ENCODE measurements at places on chromosomes 3 and 15.

DNA sequence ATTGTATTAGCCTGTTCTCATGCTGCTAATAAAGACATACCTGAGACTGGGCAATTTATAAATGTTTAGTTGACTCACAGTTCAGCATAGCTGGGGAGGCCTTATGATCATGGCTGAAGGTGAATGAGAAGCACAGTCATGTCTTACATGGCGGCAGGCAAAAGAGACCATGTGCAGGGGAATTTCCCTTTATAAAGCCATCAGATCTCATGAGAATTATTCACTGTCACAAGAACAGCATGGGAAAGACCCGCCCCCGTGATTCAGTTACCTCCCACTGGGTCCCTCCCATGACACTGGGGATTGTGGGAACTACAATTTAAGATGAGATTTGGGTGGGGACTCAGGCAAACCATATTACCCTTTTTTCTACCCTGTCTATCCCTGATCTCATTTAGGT, 51.5 kb upstream of the MYZAP start:
- DNase-seq, result no peak

- no peak for DNase-seq
These were observed 347.7 kb upstream of the ATP11B start for GRCh38 chr3:182445576-182445975.

DNA sequence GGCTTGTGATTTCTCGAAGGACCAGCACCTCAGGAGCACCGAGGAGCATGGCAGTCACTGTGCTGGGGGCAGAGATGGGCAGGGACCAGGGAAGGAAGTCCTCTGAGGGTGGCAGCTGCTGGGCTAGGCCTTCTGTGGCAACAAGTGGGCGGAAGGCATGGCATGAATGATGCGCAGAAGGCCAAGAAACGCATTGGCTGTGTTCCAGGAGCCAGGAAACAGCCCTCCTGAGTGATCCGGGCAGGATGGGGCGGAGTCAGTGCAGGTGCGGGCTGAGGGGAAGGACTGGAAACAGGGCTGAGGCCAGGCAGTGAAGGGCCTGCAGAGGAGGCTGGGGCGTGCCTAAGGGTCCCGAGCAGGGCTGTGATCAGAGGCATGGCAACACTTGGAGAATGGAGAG, 23.6 kb downstream of the MRPS11 start:
- no peak for DNase-seq

GRCh38 chr3:15097891-15098290, 1.1 kb downstream of the RBSN start:
- DNase-seq, result no peak

GRCh38 chr3:173799060-173799816, 401.7 kb downstream of the NLGN1 start:
- peak; percentile 33 for DNase-seq

- no peak for DNase-seq
These were observed 111.0 kb downstream of the UACA start for GRCh38 chr15:70652341-70652740.

DNA sequence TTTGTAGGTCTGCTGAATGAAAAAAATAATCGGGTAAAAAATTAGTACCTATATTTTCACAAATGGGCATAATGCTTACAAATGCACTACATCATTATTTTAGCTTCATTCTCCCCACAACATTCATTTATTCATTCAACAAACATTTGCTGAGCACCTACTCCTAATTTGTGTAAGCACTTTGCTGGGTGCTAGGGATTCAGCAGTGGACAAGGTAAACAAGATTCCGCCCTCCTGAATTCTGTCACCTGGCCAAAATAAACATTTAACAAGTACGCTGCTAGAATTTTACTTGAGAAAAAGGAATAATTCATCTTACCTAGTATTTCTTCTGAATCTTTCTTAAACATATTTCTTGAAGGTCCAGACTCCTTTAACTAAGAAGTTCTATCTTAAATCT, 72.1 kb downstream of the TIGIT start:
- DNase-seq, result no peak

DNA sequence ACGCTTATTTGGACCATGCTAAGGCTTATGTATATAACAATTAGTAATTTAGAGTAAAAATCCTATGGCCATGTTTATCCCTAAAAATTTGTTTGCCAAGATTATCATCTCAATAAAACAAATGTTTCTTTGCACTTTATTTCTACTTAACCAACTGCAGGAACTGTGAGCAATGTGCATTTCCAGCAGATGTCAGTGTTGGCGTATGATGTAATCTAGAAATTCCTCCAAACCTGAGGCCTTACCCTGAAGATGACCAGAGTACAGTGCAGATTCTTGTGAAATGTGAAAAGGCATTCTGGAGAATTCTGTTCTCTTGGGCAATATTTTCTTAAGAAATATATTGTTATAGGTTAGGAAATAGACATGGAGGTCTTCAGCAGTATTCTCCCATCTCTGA, 205.9 kb downstream of the MBNL1 start:
- peak; percentile 43 for DNase-seq

All from fibroblast of skin of left biceps (primary cell).